ENCODE measurements at places on chromosomes 6 and 20.

DNA sequence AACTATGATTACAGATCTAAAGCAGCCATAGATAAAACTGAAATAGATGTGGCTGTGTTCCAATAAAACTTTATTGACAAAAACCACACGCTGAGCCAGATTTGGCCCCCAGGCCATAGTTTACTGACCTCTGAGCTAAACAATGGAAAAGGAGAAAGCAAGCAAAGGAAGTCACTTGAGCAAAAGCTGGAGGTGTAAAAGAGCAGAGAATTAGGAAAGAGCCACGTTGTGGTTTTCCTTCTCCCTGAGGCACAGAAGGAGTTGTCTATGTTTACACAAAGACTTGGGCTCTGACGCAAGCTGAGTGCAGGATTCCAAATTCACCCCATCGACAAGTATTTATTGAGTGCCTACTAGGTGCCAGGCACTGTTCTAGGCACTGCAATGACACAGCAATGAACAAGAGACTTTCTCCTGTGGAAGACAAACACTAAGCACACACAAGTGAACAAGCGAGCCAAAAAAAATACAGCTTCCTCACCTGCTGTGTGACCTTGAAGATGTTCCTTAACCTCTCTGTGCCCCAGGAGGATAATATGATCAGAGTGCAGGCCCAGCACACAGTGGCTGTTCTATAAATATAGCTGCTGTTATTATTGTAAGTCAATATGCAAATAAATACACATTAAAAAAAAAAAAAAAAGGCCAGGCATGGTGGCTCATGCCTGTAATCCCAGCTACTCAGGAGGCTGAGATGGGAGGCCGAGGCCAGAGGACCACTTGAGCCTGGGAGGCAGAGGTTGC lies 75.4 kb upstream of the PTPN1 start:
- no peak for DNase-seq

- DNase-seq, result peak; percentile 92
Measured at GRCh38 chr6:7730784-7731227, 4.9 kb downstream of the BMP6 start.

DNA sequence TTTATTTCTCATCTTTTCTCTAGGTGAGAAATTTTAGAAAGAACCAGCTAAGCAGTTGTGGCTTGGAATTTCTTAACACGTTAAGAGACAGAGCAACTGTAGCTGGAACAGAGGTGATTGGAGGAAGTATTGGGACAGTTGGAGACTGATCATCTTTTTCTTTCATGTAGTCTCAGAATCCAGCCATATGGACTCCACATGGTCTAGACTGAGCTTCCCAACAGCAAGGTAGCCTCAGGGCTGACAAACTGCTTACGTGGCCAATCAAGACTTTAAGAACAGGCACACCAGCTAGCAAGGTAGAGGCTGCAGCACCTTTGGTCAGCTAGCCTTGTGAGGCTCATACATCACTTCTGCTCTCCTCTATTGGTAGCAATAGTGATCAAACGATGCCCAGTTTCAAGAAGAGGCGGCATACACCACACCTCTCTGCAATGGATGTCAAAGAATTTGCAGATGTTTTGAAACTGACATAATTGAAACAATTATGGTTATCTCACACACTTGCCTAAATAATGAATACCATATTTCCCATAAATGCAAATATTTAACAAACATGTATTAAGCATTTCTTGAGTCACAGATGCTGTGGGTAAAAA lies 590.5 kb upstream of the SLC35B3 start:
- DNase-seq, result no peak

DNA sequence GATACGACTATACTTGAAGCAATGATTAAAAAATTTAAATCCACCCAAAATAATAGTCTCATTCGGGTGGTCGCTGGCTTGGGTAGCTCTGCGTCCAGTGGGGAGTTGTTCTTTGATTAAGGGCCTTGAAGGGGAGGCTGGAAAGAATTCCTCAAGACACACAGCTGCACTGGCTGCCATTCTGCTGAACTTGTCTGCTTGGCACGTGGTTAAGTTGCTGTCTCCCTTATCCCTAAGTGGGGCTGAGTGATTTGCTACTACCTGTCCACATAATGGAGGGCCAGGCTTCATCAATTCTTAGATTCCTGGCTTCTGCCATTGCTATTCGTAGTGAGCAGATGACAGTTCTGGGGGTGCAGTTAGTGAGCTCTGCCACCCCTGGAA lies 98.5 kb downstream of the GMPR start:
- no peak for DNase-seq

- no peak for DNase-seq
Measured at GRCh38 chr6:20314866-20315845, 86.5 kb upstream of the E2F3 start.

DNA sequence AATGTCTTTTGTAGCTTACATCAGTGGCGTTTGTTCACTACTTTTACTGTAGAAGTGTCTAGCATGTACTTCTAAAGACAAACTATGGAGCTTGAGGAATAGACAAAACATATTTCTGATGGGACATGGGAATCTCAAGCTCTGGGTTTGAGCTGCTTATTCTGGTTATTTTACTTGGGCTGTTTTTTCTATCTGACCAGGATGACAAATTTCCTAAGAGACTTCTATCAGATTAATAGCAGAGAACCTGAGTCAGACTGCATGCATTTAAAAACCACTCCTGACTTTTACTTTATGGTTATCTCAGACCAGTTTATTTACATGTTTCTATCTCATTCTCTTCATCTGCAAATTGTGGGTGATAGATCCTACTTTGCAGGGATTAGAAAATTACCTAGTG lies 1282.3 kb upstream of the GJE1 start:
- DNase-seq, result no peak

- DNase-seq, result no peak
Measured at GRCh38 chr6:135161411-135162395, 19.4 kb upstream of the MYB start.
